Left kidney (tissue), 8 donors: ENCODE measurements at places on chromosomes 7 and 10. TPM values are rescaled to one million over a fixed set of nuclear protein-coding genes. Genes with fewer than 3 reads are reported as not detected.

DNA sequence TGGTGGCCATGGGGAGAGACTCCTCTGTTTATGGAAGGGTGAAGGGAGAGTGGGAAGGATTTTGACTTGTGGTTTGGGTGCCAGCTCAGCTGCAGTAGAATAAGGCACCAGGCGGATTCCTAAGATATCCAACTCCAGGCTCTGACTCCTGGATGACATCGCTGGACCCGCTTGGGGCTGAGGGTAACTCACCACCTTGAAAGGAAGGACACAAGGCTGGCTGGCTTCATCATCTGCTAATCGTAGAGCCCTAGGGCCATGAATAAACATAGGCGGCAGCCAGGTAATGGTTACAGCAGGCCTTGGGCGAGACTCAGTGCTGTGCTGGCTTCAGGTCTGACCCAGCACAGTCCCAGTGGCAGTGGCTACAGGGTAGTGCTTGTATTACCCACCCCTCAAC, 16.7 kb upstream of the LIPK start:
- no peak for DNase-seq

DNA sequence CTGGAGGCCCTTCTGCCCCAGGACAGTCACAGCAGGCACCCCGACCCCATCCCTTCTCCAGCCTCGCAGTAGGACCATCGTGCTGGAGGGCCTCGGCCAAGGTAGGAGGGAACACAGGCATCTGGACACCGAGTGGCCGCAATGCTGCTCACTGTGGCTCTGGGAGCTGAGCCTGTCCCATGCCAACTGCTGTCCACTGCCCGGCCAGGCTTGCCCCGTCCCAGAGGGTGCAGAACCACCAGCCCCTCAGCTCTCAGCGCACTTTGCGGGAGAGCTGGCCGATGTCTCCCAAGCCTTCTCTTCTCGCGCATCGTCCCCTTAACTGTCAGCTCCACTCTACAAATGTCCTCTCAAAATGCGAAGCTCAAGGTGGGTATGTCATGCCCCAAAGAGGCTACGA, 197.2 kb downstream of the PTPRN2 start:
- DNase-seq: no peak

- DNase-seq: no peak
Measured at GRCh38 chr7:102192790-102193189, 93.9 kb upstream of the SH2B2 start.

- DNase-seq: no peak
Measured at GRCh38 chr10:68870061-68870460, 31.1 kb upstream of the DDX50 start.

DNA sequence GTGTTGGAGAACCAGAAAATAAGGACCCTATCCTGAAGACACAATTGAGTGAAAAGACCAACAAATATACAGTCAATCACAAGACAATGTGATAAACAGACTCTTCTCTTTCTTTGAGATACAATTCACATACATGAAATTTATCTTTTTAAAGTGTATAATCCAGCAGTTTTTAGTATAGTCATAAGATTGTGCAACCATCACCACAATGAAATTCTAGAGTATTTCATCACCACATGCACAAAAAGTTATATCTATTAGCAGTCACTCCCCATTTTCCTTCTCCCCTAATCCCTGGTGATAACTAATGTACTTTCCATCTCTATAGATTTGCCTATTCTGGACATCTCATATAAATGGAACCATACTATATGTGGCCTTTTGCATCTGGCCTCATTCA, 8.2 kb upstream of the SORBS1 start:
- no peak for DNase-seq

KCP gene
- 21.6 TPM for polyA plus RNA-seq

AFAP1L2 gene
- 39.1 TPM for polyA plus RNA-seq

HGF gene
- 2.3 TPM for polyA plus RNA-seq
